Stimulated activated CD4-positive, alpha-beta T cell treated with anti-CD3 and anti-CD28 coated beads, Interleukin-1b, Interleukin-23, amount 100 ng/mL, for 1 hour (primary cell): ENCODE measurements at places on chromosomes 5 and 9.

DNA sequence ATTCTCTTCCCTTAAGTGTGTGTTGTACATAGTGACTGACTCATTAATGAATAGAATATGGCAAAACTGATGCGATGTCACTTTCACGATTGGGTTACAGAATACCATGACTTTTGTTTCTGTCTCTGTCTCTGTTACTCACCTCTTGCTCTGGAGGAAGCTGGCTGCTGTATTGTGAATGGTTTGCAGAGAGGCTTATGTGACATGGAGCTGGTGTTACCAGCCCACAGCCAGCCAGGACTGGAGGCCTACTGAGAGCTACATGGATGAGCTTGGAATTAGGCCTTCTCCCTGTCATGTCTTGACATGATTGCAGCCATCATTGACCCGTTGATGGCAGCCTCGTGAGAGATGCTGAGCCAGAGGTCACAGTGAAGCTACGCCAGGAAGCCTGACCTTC, 161.9 kb downstream of the TAF11L14 start:
- no peak for DNase-seq

DNA sequence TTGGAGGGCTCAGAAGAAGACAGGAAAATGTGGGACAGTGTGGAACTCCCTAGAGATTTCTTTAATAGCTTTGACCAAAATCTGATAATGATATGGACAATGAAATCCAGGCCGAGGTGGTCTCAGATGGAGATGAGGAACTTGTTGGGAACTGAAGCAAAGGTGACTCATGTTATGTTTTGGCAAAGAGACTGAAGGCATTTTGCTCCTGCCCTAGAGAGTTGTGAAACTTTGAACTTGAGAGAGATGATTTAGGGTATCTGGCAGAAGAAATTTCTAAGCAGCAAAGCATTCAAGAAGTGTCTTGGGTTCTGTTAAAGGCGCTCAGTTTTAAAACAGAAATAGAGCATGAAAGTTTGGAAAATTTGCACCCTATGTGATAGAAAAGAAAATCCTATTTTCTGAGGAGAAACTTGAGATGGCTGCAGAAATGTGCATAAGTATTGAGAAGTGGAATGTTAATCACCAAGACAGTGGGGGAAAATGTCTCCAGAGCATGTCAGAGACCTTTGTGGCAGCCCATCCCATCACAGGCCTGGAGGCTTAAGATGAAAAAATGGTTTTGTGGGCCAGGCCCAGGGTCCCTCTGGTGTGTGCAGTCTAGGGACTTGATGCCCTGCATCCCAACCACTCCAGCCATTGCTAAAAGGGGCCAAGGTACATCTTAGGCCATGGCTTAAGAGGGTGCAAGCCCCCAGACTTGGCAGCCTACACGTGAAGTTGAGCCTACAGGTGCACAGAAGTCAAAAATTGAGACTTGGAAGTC, 463.7 kb upstream of the TLE4 start:
- DNase-seq: no peak

DNA sequence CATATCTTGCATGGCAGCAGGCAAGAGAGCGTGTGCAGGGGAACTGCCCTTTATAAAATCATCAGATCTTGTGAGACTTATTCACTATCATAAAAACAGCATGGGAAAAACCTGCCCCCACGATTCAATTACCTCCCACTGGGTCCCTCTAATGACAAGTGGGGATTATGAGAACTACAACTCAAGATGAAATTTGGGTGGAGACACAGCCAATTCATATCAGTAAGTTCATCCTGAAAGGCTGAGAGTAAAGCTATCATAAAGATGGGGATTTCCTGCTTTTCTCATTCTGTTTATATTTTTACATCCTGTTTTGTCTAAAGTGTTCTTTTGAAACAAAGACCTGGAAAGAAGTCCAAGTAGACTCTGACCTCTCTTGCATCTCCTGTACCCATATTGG, 28.9 kb upstream of the IL33 start:
- no peak for DNase-seq

- DNase-seq: no peak
These were observed 74.6 kb downstream of the ACTL7B start for GRCh38 chr9:108780942-108781734.

- no peak for DNase-seq
These were observed 87.2 kb downstream of the LMNB1 start for GRCh38 chr5:126864042-126864688.

GRCh38 chr9:73844135-73844534, 653.0 kb upstream of the RORB start:
- DNase-seq: no peak
